Hippocampal formation (tissue), 2 donors: ENCODE measurements at places on chromosomes 16 and 17.
A peak's percentile ranks its signal among the peaks of the same experiment; 100 is the strongest.

DNA sequence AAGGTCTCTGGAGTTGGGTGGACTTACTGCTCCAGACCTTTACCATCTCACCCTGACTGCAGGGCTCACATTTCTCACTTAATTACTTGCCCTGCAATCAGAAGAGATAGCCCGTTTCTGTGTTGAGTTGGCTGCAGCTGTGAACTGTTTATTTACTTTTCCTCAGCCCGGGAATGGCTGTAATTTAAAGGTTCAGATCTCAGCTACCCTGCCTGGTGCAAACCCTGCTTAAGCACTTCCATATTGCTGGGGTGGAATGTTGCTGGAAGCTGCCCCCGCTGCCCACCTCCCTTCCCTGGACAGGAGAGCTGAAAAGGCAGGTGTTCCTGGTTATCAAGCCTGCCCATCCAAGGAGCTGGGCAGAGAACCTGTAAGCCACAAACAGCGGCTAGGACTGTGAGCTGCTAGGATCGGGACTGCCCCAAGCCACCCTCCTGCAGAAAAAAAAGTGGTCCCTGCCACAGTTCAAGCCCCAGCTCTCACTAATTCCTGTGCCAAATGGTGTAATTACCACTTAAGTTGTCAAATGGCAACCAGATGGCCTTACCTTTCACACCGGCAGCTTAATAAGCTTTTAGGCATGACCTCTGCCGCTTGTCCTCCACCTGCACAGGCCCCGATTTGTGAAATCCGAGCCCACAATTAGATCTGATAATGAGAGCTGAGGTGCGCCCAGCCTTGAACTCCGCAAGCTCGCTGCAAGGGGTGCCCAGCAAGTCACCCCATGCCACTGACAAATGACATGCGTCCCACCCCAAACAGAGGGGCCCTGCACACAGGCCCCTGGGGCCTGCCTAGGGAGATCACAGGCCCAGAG is 269.8 kb downstream of the C16orf95 start:
- no peak for DNase-seq

- no peak for DNase-seq
Observed at GRCh38 chr17:7315570-7316235, 543 bp upstream of the GPS2 start.

GRCh38 chr17:61431594-61432311 is 20.5 kb upstream of the TBX4 start:
- no peak for DNase-seq

DNA sequence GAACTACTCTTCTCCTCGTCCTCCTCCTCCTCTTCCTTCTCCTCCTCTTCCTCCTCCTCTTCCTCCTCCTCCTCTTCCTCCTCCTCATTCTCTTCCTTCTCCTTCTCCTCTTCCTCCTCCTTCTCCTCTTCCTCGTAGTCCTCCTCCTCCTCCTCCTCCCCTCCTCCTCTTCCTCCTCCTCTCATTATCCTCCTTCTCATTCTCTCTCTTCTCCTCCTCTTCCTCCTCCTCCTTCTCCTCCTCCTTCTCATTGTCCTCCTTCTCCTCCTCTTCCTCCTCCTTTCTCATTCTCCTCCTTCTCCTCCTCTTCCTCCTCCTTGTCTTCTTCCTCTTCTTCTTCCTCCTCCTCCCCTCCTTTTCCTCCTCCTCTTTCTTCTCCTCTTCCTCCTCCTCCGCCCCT is 4.1 kb upstream of the PITPNM3 start:
- DNase-seq: no peak

DNA sequence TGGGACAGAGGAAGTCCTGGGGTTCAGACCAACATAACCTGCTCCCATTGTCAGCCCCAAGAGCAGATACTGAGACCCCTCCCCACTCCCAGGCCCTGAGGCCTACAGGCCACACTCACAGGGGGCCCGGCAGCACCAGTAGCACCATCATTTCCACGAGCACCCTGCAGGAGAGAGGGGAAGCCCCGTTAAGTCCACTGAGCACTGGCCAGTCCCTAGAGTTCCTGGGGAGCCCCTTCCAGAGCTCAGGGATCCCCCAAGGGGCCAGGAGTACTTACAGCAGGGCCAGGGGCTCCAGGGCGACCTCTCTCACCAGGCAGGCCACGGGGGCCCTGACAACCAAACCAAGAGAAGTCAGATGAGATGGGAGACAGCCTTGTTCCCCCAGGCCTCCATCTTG is 5.4 kb downstream of the COL1A1 start:
- DNase-seq: no peak

GRCh38 chr17:42900460-42901331 is at the start of gene G6PC1:
Gene G6PC1, plus strand, starts transcription at chr17:42900799. Its CDS starts 78 bp downstream, at chr17:42900877.
- DNase-seq: no peak

DNA sequence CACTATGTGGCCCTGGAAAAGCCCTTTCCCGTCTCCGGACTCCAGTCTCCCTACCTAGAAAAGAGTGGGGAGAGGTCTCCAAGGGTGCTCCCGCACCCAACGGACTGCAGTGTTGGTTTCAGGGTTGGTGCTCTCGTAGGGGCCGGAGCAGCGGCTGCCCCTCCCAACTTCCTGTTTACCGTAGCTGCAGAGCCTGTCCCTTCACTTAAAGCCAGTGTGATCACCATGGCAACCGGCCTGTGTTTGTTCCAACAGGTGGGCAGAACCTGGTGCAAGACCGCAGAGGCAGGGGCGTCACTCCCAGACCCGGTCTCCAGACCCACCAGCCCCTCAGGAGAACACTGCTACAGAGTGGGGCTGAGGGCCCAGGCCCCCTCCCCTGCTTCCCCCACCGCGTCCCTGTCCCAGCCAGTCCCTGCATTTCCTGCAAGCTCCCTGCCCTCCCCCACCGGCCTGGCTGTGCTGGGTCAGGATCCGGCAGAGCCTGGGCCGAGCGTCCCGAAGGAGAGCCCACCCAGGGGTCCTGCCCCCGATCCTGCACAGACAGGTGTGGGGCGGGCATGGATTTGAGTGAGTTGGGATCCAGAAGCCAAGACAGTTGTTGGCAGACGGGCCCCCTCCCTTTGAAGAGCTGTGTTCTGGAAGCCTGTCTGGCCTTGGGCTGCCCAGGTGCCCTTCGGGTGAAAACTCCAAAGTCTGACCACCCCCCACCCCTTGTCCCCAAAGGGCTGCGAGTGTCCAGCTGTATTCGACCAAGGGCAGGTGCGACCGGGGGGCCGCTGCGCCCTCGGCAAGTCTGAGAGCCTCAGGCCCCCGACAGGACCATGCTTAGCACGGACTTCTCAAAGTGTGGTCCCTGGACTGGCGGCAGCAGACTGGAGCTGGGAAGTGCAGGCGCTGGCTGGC is 1.5 kb upstream of the BAIAP3 start:
- DNase-seq: no peak

GRCh38 chr16:57113042-57113453 is 20.7 kb downstream of the CPNE2 start:
- no peak for DNase-seq

GRCh38 chr16:14198572-14198971 is 127.5 kb downstream of the MRTFB start:
- DNase-seq: no peak

DNA sequence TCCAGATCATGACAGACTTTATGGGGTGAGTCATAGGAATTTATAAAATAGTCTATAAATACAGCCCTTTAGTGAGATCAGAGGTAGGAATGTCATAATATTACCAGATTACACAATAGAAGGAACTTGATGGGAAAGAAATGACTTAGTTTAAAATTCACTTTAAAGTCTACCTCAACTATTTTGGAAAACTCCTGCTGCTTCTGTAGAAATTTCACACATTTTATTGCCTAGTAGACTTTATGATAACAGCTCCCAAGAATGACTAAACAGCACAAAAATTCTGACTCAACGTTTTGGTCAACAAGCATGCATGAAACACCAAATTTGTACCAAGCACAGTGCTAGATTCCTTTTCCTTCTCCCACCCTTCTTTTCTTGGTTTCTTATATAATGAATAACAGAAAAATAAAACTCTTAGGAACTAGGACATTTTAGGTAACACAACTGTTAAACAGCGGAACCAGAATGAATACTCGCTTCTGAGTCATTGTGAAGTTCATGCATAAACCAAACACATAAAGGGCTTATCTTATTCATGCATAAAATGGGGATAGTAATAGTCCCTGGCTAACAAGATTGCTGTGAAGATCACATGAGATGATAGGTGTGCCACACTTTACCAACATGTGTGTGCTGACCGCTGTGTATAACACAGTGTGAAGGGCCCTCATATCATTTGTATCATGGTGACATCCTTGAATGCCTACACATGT is 243.9 kb downstream of the CDH8 start:
- peak; percentile 28 for DNase-seq

DNA sequence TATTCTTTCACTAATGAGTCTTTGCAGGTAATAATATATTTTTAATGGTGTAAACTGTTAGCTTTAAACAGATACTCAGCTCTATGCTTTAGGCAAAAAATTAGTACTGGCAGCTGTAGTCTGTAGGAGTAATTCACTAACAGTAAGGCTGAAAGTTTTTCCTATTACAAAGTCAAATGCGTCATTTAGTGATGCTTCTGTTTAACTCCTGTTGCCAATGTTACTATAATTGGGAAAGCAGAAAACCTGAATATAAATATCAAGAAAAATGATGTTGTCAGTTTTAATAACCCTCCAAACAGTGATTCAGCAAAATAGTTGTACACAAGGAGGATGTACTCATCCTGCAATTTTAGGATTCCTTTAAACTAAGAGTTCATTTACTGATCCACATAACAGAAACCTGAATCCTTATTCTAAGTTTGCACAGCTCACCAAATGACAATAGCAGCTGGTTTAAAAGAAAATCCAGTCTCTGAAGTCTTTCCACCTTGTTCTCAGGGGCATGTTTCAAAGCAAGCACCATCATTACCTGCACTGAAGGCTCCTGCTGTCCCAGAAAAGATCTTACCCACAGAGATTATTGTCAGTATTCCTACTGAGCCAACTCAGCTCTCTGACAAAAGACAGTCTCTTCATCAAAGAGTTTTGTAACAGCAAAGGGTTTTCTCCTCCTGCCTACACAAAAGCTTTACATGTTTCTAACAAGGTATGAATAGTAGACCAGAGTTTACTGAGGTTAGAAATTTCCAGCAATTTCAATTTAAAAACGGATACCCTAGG is 4.2 kb downstream of the CDR2 start:
- DNase-seq: no peak

- DNase-seq: no peak
Observed at GRCh38 chr16:9860876-9861275, 321.4 kb downstream of the GRIN2A start.

DNA sequence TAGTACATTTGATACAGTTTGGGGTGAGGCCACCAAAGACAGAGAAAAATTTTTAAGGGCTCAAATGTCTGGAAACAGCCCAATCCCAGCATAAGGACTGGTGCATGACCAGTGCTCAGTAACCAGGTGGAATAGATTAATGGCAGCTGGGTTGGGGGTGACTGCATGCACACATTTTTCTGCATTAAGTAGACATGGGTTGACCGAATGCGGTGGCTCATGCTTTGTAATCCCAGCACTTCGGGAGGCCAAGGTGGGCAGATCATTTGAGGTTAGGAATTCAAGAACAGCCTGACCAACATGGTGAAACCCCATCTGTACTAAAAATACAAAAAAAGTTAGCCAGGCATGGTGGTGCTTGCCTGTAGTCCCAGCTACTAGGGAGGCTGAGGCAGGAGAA is 121.1 kb upstream of the HSBP1 start:
- no peak for DNase-seq

DNA sequence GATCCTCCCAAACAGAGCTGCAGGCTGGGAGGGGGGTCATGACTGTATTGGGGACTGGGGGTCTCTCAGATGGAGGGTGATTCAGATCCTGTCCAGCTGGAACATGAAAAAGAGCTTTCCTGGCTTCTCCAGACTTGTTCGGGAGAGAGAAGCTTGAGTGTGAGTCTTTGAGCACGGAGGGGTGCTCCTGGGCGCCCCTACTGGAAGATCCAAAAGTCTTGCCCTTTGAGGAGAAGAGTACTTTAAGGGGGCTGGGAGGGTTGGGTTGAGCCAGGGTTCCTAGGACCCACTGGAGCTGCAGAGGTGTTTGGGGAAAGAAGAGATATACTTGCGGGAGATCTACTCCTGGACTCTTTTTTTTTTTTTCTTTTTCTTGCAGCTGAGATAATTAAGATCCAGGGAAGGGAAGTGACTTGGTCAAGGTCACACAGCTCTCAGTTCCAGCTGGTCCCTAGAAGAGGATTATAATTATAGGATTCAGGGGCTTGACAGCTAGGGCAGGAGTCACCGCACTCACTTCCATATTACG is 8.4 kb downstream of the RARA start:
- DNase-seq: no peak

- DNase-seq: no peak
Observed at GRCh38 chr16:47110939-47111338, 32.8 kb downstream of the NETO2 start.

GRCh38 chr17:63622574-63623390 is 565 bp downstream of the MAP3K3 start:
- peak; percentile 54 for DNase-seq
